GM12891 (cell line): ENCODE measurements at places on chromosomes 12 and 14.

GRCh38 chr14:27886256-27886655 lies 880.3 kb upstream of the FOXG1 start:
- no peak for DNase-seq

- no peak for DNase-seq
Observed at GRCh38 chr12:9118158-9118557, 2.4 kb upstream of the A2M start.

GRCh38 chr14:31898838-31899528 lies 178.1 kb upstream of the ARHGAP5 start:
- no peak for DNase-seq

DNA sequence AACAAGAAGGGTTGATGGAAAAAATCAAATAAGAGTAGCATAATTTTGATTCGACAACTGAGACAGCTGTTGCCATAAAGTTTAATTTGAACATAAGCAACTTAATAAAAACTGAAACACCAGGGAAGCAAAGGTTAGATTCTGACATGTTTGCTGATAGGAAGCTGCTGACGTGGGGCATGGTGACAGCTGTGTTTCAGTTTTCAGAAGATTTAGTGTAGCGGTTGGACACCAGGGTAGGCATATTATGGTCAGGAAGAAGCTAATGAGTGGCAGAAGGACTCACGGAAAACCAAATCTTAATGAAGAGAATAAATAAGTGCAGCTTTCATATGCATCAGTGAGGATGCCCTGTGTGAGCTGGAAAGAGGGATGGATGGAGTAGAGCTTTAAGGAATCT lies 336.7 kb upstream of the RPL10L start:
- no peak for DNase-seq

DNA sequence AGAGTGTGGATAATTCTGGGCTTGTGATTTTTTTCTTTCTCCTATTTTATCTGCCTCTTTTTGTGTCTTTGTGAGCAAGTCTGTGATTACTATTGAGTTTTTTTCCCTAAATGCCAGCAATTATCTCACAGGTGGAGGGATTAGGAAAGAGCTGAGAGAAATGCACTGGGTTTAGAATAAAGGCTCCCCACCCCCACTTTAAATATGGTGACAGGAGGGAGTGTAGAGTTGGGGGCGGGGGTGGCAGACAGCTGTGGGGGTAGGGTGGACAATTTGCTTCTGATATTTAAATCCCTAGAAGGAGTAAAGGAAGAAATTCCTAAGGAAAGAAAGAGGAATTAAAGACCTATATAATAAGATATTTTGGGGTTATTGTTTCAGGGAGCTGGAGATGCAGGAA lies 145.9 kb downstream of the NRXN3 start:
- no peak for DNase-seq

DNA sequence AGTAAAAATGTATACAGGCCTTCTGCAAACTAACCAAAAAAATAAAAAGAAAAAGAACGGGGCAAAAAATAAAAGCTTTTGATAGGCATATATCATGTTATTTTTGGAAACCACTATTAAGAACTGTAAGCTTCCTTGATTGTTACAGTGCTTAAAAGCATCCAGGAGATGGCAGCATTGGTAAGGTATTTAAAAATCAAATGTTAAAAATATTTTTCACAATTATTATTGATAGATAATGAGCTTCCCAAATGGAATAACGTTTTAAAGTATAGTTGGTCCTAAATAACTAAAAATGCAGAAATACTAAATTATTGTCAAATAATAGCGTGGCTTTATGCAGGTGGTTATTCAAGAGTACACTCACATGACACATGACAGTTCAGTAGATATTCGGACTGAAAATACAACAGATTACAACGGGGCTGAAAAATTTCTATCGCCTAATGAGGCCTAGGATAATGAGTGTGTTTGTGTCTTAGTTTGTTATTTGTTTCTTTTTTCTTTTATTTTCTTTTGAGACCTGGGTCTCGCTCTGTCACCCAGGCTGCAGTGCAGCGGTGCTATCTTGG lies 127.2 kb upstream of the ATF7IP start:
- no peak for DNase-seq

- no peak for DNase-seq
Observed at GRCh38 chr12:110217996-110218674, 62.9 kb upstream of the ATP2A2 start.

DNA sequence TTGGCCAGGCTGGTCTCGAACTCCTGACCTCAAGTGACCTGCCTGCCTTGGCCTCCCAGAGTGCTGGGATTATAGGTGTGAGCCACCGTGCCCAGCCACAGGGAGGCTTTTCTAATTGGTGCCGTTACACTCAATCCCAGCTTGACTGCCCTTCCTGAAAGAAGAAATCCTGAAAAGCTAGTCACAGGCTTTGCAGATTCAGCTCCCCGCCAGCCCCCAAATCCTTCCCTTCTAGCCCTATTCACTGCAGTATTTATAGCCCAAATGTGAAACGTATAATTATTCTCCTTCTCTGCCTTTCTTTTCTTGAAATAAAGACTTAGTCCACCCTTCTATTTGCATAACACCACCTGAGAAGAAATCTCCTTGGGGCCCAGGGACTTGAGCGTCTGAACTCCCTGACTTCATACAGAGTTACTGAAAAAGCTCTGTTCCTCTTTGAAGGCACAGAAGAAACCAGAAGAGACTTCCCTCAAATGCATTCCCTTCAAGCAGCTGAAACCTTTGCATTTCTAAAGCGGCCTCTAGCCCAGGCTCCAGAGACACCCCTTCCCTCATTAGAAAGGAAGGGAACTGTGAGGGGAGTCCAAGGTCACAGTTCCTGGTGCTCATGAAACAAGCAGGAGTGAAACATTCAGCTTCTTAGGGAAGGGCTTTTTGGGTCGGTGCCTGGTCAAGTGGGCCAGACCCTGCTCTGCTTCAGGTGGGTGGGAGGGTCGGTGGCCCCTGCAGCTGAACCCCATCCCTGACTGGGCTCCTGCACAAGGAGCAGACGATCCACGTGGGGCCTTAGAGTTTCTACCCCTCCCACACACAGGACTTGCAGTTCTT lies 42.3 kb upstream of the BATF start:
- DNase-seq = no peak

- DNase-seq = no peak
Observed at GRCh38 chr14:75979071-75979571, 2.7 kb downstream of the TGFB3 start.

- no peak for DNase-seq
Observed at GRCh38 chr12:105270671-105271255, 34.8 kb upstream of the APPL2 start.

- DNase-seq = no peak
Observed at GRCh38 chr12:132591107-132591935, 19.1 kb downstream of the LRCOL1 start.

DNA sequence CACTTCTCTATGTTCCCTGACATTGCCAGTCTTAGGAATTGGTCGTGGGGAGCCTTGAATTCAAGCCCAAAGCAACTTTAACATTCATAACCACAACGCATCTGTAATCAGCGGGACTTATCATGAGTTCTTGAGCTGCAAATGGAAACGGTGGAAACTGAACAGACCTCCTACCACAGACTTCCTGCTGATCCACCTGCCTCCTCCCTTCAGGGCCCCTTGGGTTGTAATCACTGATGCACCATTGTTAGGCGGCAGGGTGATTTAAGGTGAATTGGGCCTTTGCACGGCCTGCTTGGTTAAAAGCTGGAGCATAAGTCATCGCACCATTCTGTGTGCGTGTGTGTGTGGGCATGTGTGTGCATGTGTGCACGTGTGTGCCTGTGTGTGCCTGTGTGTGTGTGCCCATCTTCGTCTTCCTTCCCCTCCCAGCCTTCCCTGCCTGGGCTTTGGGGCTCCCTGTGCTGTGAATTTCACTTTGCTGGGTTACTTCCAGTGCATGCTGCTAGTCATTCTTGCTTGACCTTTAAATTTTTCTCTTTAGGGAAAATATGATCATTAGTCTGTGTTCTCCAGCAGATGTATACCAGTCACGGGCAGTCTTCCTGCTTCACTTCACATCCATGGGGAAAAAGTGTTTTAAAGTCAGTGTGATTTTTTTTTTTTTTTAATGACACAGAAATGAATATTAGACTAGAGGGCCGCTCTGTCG lies 29.1 kb downstream of the CHST11 start:
- no peak for DNase-seq

DNA sequence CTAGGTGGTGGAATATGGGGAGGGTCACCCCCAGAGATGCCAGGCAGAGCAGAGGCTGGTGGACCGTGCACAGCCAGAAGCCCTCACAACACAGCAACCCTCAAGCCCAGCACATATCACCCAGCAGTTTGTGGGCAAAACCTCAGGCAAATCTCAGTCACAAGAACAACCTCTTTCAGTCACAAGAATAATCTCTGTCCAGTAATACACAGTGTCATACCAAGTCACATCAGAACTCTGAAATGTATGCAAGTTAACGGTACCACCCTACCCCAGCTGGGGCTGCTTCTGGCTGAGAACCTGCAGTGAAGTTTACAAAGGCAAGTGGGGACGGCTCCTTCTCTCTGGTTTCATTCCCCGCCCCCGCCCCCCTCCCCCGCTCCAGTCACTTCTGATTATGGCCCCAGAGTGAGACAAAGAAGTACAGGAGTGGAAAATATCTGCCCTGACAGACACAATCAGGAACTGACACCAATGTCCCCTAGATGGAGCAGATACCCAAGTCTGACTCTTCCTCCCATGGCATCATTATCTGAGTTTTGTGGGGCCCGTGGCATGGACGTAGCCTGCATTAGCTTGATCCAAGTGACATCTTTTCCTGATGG lies 480.9 kb upstream of the TMEM132C start:
- DNase-seq = no peak

DNA sequence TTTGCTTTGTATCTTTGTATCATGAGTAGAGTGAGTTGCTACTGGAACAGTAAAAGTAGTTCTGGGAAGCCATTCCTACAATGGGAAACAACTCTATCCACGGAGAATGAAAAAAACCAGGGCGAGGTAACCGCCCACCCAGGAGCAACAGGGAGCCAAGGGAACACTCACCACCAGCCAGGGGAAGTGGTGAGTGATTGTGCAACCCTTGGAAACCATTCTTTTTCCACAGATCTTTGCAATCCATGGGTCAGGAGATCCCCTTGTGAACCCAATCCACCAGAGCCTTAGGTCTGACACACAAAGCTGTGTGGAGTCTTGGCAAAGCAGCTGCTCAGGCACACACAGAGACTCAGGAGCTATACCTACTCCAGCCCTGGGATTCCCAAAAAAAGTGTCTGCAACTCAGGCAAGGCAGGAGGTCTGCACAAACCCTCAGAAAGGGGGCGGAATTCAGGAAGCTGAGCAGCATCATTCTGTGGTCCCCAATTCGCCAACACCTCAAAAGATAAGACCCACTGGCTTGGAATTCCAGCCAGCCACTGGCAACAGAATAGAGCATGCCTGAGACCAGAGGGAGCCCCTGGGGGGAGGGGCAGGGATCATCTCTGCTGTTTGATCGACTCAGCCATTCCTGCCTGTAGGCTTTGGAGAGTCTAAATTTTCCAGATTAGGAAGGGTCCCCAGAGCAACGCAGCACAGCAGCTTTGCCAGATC lies 52.1 kb upstream of the PPFIA2 start:
- DNase-seq = no peak

GRCh38 chr12:69671597-69671996 lies 27.5 kb downstream of the BEST3 start:
- no peak for DNase-seq

DNA sequence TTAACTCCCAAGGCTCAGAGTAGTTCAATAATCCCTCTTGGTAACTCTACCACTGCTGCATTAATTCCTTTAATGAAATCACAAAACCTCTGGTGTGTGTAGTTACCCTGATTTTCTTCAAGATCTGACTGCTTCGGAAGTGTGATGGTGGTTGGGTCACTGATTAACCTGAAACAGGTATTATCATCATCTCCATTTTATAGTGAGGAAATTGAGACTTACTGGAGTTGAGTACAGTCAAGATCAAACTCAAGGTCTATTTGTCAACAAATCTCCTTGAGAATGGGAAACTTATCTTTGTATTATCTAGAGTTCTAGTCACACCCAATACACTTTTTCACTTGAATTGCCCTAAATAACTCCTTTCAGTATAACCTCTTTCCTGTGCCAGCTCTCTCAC lies 233.5 kb downstream of the BTG1 start:
- no peak for DNase-seq

- peak; percentile 34 for DNase-seq
Observed at GRCh38 chr12:110776410-110776809, 33.7 kb upstream of the PPP1CC start.

GRCh38 chr12:113260127-113260526 lies 38.9 kb downstream of the TPCN1 start:
- DNase-seq = no peak

- DNase-seq = no peak
Observed at GRCh38 chr12:62948123-62948522, 13.2 kb upstream of the PPM1H start.

DNA sequence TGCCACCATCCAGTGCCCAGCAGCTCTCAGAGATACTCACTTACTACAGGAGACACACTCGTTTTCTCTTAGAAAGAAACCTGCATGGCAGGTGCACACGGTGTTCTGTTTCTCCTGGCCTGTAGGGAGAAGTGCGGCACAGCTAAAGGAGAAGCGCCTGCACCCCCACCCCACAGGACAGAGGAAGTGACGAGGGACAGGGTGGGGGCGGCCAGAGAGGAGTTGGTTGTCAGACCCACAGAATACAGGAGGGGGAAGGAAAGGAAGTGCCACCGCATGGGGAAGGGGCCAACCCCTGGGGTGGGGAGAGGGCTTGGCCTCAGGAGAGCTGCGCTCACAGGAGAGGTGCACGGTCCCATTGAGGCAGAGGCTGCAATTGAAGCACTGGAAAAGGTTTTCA lies 8.8 kb downstream of the TNFRSF1A start:
- no peak for DNase-seq

- DNase-seq = no peak
Observed at GRCh38 chr12:58804749-58805148, 115.6 kb downstream of the LRIG3 start.

- no peak for DNase-seq
Observed at GRCh38 chr12:106601031-106601430, 18.2 kb downstream of the RFX4 start.

GRCh38 chr14:55433880-55434804 lies 6.3 kb downstream of the TBPL2 start:
- no peak for DNase-seq

- DNase-seq = no peak
Observed at GRCh38 chr12:124471828-124472227, 95.6 kb downstream of the NCOR2 start.

- DNase-seq = no peak
Observed at GRCh38 chr12:21678959-21679358, 21.3 kb upstream of the LDHB start.
